ENCODE measurements at places on chromosomes 13 and 19.

DNA sequence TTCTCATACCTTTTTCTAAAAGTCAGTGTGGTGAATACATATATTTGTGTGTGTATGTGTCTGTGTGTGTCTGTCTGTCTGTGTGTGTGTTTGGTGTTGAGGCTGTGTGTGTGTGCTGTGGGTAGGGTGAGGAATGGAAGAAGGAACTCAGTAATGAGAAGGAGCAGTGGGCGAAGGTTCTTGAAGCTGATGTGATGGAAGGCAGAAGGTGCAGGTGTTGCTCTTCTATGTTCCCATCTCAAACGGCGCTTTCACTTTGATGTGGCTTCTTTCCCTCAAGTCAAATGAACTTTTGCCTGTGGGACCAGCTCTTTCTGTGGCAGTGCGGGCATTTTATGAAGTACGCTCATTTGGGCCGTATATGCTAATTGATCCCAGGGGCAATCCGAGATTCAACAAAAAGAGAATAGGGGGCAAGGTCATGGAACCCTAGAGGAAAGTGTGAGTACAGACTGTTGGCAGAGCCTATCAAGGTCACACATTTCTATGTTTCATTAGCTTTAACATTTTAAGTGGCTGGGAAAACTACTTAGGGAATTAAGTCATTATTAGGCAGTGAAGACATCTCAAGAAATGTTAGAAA lies 15.2 kb downstream of the BIVM start:
- no peak for DNase-seq

DNA sequence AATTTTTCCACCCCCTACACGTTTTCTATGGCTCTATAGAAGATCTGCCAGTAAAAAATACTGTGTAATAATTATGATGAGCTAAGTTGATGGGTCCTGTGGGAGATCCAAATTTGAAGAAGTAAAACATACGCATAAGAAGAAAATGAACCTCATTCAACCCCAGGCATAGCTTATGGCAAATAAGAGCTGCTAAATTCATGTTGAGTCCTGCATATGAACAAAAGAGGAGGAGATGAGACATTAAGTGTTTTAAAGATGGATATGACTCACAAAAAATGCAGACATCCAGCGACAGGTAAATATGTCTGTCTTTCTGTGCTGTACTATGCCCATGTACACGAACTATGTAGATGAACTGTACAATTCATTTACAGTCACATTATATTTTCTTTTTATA lies 101.9 kb downstream of the LIG4 start:
- DNase-seq = no peak

DNA sequence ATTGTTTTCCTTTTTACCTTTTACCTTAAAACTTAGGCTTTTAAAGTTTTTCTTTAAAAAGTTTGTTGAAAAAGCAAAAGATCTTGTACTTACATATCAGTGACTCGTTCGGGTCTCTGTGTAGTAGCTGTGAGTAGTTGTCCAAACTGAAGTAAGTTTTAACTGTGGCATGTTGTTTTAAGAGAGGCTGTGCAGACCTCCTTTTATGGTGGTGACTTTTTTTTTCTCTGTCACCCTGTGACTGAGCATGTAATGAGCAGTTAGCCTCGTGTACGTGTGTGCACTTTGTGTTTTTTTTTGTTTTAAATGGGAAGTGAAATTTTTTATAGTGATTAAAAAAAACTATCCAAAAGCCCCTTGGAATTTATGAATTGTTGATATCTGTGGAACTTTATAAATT lies at the start of gene GPR183:
Gene GPR183, minus strand, starts transcription at position 153 of the 400 bp plus-strand sequence. CDS start 11,254 bp downstream, outside the sequence.
- DNase-seq = no peak

- no peak for DNase-seq
These were observed 6.7 kb downstream of the ZBTB32 start for GRCh38 chr19:35710784-35711723.

DNA sequence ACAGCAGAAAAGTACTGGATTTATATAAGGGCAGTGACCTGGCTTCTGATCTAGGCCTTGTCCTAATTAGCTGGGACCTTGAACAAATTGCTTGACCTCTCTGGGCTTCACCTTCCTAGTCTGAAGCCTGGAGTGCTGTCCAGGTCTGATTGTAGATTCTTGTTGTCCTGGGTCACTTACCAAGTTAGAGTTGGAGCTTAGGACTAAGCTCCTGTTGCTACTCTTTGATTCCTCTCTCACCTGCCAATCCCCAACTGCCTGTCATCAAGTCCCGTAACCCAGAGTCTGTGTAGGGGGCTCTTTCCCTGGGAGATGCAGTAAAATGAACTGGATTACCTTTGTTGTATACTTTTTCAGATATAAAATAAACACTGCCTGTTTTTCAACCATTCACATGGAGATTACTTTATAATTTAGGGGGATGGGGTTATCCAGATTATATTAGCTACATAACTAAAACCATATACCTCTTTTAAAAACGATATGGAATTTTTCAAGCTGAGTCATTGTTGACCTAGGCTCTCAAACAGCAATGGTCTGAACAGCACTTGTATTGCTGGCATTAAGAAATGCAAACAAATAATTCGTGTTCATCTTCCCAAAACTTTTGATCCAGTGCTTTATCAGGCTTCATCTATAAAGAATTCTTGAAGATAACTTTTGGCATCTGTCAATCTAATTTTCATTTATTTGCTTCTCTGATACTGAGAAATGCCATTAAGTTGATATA lies 5.8 kb downstream of the ARHGAP35 start:
- DNase-seq = no peak

DNA sequence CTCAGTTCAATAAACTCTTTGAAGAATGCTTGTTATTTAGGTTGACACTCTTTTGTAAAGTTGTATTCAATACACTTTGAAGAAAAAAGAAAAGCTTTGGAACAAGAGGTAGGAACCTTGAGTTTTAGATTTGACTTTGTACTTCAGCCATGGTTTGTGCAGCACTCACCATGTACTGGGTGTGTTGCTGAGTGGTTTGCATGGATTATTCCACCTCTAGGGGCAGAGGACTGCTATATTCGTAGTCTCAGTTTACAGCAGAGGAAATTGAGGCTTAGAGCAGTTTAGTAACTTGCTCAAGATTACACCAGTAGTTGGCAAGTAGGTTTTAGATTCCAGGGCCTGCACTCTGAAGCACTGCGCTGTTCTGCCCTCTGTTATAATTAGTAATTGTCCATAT lies 68.8 kb downstream of the DNAJC3 start:
- no peak for DNase-seq

GRCh38 chr13:47303626-47304025 lies 406.8 kb upstream of the HTR2A start:
- no peak for DNase-seq

- peak; percentile 26 for DNase-seq
These were observed 3.4 kb upstream of the USF2 start for GRCh38 chr19:35265126-35265899.

DNA sequence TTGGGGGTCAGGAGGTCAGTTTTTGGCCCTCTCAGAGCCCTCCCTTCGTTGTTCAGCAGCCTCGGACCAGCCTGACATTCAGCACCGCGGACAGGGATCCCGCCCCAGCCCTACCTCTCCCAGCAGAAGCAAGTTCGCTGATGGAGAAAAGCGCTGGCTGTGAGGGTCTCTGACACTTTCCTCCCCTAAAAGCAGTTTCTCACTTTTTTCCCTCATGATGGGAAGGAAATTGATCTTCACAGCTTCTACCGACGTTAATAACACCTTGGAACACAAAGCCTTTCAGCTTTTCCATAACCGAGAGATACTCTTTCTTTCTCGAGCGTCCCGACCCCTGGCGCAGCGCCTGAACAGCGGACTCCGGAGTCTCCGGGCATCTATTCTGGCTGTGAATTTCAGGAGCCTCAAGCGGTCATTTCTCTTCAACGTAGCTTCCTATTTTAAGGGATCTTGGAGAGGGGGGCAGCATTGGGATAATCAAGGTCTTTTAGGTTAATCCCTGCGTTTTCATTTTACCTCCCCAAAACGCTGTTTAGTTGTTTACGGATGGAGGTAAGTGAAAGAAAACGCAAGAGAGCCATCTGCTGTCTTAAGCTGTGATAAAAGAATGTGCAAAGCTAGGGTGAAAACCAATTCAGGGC lies 467.2 kb downstream of the ITGBL1 start:
- DNase-seq = peak; percentile 60

- peak; percentile 91 for DNase-seq
These were observed 25.3 kb downstream of the CAPN12 start for GRCh38 chr19:38718747-38719543.

DNA sequence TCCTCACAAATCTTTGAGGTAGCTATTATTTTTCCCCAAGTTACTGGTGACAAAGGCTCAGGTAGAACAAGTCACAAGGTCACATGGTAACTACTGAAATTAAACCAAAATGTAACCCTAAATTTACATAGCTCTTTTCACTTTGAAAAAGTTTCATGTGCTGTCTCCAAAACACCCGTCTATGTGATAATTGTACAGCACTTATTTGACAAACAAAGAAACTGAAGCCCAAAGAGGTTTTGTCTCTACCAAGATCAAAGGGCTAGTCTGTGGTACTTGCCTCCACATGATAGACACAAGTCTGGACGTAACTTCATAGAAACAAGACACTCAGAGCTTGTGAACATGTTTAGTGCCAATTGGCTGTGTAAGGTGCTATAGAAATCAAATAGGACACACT lies 108.3 kb downstream of the SACS start:
- no peak for DNase-seq
